Pons (tissue), 1 donor: ENCODE measurements at places on chromosomes 1 and 21.

- peak; percentile 61 for DNase-seq
These were observed 100.0 kb upstream of the SLC44A3 start for GRCh38 chr1:94719926-94720793.

DNA sequence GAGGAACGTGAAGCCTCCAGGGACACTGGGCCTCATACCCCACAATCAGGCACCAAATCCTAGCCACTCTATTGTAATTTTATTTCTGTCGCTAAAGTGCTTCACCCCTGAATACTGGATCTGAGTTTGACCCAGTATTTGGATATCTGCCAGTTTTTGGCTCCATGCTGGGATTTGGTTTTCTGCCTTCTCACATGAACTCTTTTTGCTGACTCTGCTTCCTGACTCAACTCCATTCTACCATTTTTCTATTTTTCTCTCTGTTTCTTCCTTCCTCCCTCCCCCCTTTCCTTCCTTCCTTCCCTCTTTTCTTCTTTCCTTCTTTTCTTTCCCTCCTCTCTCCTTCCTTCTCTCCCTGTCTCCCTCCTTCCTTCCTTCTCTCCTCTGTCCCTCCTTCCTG is 151.3 kb upstream of the GJB5 start:
- DNase-seq, result no peak

GRCh38 chr1:1059494-1060280 is 14.4 kb downstream of the RNF223 start:
- peak; percentile 28 for DNase-seq

- DNase-seq, result no peak
These were observed 118.9 kb downstream of the RGS21 start for GRCh38 chr1:192435704-192436103.

DNA sequence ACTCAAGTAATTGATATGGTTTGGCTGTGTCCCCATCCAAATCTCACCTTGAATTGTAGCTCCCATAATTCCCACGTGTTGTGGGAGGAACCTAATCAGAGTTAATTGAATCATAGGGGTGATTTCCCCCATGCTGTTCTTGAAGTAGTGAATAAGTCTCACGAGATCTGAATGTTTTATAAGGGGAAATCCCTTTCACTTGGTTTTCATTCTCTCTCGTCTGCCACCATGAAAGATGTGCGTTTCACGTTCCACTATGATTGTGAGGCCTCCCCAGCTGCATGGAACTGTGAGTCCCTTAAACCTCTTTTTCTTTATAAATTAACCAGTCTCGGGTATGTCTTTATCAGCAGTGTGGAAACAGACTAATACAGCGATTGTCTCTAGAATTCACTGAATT is 135.4 kb downstream of the BACH1 start:
- no peak for DNase-seq

GRCh38 chr1:24351247-24351646 is 32.1 kb downstream of the GRHL3 start:
- DNase-seq, result peak; percentile 24

DNA sequence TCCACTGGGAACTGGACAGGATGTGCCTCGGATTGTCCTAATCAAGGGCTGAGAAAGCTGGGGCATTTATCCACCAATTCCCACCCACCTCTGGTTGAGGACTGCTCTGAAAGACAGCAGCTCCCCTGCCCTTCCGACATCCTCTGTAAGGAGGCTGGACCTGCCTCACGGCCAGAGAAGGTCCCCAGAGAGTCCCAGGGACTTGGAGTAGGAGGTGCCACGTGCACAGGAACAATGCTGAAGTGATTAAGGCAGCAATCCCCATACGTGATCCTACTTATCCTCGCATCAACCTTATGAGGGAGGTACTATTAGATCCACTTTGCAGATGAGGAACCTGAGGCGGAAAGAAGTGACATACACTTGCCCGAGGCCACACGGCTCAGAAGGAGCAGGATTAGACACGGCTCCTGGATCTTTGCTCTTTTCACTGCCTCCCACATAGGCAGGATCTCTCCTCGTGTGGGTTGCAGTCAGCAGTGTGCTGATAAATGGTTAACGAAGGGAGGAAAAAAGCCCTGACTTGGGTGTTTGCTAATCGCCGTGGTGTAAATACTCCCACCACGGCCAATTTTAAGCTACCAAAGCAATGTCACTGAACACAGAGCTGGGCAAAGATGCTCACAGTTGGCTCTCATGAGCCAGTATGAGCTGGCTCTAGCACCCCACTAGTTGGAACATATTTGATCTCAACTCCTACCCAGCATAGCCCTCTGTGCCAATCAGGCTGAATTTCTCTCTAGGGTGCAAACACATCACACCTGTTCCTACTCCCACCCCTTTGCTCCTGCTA is 18.6 kb upstream of the LDLRAP1 start:
- DNase-seq, result no peak

DNA sequence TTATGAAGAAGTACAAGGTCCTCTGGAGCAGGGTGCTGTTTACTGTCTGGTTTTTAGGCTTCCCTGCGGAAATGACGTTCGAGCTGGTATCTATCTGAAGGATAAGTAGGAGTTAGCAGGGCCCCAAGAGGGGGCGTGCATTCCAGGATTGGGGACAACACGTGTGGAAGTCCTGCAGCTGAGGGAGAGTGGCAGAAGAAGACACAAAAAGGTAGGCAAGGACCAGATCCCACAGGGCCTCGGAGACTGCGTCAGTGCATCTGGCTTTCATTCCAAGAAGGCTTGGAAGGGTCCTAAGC is 5.9 kb downstream of the RIMS3 start:
- no peak for DNase-seq

DNA sequence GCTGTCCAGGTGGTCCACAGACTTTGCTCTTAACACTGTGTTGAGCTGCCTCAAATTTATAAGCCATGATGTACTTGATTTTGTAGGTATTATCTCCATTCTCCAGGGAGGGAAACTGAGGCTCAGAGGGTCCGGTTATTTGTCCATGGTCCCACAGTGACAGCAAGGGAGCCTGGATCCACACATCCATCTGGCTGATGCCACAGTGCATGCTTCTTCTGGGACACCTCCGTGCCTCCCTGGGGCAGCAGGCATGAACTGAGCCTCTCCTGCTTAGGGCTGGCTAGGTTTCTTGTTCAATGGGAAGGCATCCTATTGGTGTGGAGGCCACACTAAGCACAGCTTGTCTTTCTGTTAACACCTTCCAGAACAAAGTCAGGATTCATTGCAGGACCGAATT is 317.3 kb downstream of the AJAP1 start:
- DNase-seq, result no peak

DNA sequence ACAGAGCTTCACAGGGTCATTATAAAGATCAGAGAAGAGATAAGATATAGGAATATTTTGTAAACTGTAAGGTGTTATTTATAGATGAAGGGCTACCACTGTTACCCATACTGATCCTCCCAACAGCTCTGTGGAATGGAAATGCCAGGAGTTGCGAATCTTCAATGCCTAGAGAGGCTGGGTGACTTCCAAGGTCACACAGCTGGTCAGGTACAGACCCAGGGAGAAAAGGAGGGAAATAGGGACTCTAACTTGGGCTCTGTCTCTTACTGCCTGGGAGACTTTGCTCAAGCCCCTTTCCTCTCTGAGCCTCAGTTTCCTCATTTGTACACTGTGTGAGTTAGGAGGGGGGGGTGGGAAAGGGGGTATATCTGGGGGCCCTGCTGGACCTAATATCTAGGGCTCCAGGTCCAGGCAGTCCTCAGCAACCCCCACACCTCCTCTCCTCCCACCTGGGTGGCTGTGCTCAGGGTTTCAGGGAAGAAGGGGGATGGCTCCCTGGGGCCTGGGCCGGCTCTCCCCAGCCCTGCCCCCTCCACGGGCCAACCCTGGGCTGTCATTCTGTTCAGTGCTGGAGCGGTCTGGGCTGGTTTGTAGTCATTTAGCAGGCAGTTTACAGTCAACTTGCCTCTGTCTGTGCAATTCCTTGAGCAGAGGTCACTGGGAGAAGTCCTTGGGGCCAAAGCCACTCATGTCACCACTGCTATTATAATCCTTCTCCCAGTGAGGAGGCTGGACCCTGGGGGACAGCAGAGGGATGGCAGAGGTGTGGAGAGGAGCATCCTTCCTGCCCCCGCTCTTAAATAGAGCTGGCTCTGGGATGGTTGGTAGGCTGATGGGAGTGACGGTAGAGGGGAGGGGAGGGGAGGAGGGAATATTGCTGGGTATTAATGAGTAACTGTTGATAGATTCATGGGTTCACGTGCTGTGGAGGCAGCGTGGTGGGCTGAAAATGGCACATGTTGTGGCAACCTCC is 1.7 kb downstream of the BSND start:
- DNase-seq, result no peak

GRCh38 chr1:113981962-113982931 is 3.0 kb downstream of the OLFML3 start:
- DNase-seq, result peak; percentile 30

GRCh38 chr1:115706587-115707425 is 61.7 kb downstream of the CASQ2 start:
- peak; percentile 20 for DNase-seq

DNA sequence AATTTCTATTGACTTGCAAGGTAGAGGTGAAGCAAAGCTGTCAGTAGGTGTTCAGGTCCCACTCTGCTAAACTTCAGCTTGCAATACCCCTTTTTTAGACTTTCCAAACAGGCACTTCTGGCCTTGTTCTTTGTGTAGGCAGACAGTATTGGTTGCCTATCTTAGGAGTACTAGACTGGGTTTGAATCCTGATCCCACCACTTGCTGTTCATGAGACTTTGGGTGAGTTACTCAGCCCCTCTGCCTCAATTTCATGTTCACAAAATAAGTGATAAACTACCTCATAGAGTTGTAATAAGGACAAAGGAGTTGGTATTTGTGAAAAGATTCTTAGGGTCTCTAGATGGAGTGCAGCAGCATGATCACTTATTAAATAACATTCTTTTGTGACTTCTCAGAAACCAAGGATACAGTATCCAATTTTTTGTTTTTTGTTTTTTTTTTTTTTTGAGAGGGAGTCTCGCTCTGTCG is 5.2 kb downstream of the RCC1 start:
- no peak for DNase-seq
